ENCODE measurements at places on chromosomes 7 and 10. TPM values are rescaled to one million over a fixed set of nuclear protein-coding genes. Genes with fewer than 3 reads are reported as not detected.

Gene OR2A1
- total RNA-seq, result under 0.01 TPM

Gene OR2A42
- total RNA-seq, result not detected

Gene TMEM254
- 3.6 TPM for total RNA-seq

Gene HK1
- 128 TPM for total RNA-seq

Gene LIPJ
- total RNA-seq, result not detected

Gene SHH
- not detected for total RNA-seq

Gene ETV1
- 7.8 TPM for total RNA-seq

Gene MRPS16
- total RNA-seq, result 86.0 TPM

Gene CD36
- total RNA-seq, result 0.15 TPM

Gene CUL2
- total RNA-seq, result 32.1 TPM

Gene GHRHR
- not detected for total RNA-seq

Gene TEX47
- total RNA-seq, result not detected

Gene HPSE2
- not detected for total RNA-seq

Gene RBM20
- total RNA-seq, result not detected
